ENCODE measurements at places on chromosomes 7 and 10.

DNA sequence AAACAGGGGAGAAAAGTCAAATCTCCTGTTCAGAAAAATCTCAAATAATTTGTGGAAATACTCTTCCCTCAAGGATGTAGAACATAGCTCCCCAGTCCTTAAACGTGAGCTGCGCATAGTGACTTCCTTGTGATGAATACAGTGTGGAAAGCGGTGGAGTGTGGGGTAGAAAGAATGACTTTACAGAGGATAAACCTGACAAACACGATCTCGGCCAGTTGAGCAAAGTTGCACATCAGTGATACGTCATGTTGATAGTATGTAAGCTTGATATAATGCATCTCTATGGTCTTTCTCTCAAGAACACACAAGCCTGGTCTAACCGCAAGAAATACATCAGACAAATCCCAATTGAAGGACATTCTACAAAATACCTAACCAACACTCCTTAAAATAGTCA is 32.0 kb upstream of the ZCCHC24 start:
- DNase-seq: no peak

DNA sequence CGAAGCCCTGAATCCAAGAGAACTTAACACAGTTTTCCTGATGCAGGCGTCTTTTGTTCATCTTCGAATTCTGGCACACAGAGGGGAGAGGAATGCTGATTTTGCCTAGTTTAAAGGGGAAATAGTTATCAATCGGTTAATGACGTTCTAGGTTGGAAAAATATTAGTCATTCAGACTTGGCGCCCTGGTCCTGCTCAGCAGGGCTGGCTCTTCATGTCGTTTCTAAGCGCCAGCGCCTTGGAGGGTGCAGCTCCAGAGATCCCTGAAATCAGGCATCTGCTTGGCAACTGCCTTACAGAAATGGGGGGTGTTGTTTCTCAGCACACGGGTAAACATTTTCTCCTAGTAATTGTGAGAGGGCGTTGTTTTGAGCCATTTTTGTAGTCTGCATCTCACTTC is 1.3 kb upstream of the PRTFDC1 start:
- no peak for DNase-seq

DNA sequence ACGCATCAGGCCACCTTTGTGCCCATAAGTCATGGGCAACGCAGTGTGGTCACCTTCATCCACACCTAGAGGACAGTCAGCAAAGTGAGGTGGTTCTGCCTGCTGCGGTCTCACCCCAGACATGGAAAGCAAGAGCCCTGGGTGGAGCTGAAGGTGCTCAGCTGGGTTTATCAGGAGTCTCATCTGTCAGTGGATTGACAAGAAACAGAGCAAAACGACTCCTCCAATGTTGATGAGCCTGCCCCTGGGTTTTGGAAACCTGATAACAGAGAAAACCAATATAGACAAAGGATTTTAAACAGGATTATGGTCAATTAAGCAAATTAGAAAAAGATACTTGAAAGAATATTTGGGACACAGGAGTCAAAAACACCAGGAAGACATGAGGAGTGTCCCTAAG is 229.3 kb upstream of the PRSS58 start:
- no peak for DNase-seq

DNA sequence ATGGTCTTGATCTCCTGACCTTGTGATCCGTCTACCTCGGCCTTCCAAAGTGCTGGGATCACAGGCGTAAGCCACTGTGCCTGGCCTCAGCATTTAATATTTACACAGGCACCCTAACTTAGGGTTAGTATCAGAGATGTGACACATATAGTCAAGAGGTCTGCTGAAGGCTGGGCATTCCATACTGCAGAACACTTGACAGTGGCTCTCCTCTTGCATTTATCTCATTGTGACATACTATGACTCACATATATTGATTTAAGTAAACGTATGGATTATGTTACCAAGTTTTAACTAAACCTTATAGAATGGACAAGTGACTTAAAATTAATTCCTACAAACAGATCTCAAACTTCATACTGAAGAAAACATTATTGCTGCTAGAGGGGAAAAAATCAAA is 36.6 kb downstream of the BRAF start:
- DNase-seq: no peak

GRCh38 chr7:129529643-129530042 is 27.3 kb downstream of the SMKR1 start:
- no peak for DNase-seq

DNA sequence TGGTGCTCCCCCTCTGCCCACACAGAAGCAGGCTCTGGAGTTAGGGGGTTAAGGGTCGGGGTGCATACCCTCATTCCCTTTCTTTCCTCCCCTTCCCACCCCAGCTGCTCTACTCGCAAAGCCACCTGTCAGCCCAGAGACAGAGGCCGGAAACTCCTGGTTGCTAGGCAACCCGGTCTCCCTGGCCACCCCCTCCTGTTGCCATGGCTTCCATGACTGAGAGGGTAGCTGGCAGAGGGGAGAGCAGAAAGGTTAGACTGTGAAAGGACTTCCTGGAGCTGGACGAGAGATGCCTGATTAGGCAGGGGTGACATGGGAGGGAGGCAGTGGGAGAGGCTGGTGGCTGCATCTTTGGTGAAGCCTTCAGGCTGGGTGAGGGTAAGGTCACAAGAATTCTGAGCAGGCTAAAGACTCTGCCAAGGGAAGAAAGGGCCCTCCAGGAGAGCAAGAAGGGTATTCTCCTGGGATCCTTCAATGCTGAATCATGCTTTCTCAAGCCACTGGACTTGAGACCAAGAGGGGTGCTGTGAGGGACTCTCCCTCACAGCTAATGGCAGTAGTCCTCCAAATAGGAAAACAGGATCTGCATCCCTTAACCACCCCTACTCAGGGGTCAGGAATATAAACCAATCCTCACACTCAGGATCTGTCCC is 5.4 kb downstream of the PSD start:
- DNase-seq: no peak

GRCh38 chr10:69383558-69383957 is 33.2 kb downstream of the TACR2 start:
- peak; percentile 57 for DNase-seq

DNA sequence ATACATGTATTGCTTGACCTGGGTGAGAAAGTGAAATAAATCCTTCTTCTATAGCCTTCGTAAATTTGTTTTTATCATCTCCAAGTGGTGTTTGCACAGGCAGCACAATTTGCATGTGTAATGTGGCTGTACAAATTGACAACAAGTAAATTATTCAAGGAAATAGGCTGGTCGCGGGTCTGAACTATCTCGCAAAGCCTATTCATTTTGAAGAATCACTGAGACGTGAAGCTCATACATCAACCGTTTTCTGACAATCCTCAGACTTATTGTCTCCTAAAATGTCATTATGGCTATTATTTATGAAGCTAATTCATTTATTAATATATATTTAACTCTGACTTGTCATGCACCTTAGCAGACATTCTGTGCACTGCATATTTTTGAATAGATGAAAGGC is 16.2 kb upstream of the FAM204A start:
- DNase-seq: no peak

DNA sequence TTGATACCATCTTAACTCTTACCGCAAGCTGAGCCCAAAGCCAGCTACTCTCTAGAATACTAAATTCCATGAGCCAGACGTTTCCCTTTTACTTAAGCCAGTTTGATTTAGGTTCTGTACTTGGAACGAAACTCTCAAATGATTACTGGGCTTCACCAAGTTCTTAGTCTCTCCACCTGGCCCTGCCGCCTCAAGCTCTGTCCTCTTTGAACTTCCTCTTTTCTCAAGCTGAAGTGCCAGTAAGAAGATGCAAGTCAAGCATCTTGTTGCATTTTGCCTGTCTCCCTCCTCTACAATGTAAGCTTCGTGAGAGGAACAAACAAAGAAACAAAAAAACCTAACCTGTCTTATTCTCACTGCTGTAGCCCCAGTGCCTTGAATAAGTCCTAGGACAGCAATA is 358.2 kb upstream of the NPVF start:
- DNase-seq: no peak

DNA sequence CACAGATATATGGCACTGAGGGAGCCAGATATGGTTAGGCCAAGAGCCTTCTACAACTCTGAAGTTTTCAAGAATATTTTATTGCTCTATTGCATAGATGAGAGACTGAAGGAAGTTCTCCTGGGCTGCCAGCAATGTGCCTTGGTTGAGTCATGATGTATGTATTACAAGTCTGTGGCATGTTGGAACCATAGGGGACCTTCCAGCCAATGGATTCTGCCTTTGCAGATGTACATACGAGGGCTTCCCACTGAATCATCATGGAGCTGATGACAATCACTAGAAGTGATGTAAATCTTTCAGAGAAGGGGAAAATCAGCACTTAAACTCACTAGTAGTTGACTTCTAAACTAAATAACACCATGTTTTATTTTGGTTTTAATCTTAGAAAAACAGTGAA is 419.5 kb downstream of the PHTF2 start:
- peak; percentile 95 for DNase-seq

DNA sequence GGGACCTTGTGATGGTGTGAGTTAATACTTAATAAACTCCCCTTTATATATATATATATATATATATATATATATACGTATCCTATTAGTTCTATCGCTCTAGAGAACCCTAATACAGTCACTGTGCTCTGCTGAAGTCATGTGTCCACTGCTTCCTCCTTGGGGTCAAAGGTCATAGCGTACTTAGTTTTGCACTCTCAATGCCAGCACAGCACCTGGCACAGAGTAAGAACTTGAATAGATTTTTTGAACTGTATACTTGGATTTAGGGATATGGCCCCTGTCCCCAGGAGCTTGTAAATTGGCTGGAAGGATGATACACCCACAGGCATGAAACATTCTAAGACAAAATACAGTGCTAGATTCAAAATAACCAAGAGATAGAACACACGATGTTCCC is 58.9 kb upstream of the PLXNA4 start:
- DNase-seq: no peak

GRCh38 chr10:100600218-100600617 is 64.5 kb downstream of the HIF1AN start:
- DNase-seq: no peak

- DNase-seq: no peak
Measured at GRCh38 chr7:52992001-52992400, 43.4 kb upstream of the POM121L12 start.

DNA sequence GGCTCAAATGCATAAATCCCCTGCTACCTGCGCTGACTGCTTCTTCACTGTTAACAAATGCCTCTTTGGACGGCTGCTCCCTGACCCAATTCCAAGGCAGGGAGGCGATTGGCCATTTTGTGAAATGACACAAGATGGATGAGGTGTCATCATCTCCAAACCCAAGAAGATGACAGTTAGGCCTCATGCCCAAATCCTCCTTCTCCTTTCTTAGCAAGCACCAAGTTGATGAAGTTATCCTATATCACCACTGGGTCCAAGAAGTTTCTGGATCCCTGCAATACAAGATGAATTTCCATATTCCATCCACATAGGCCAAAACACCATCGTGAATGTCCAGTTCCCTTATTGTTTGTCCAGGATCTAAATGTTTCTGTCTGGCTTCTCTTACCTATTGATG is 98.5 kb upstream of the RAB11FIP2 start:
- DNase-seq: no peak

- DNase-seq: no peak
Measured at GRCh38 chr10:49742683-49743463, 19.2 kb downstream of the OGDHL start.

- DNase-seq: no peak
Measured at GRCh38 chr10:118110750-118111149, 64.0 kb upstream of the RAB11FIP2 start.

DNA sequence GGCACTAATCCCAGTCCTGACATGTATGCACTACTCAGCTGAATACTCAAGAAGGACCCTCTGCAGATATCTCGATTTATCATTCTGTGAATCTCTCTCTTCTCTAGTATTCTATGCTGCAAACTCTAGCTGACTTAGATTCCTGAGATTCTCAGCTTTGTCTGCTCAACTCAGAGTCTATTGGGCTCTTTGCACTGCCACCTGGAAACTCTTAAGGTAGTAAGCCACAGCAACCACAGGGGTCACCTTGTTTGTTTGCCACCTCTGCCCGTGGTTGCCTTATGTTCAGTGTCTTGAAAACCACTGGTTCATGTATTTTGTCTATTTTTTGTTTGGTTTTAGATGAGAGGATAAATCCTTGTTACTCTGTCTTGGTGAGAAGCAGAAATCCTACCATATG is 72.9 kb downstream of the SP8 start:
- no peak for DNase-seq

- DNase-seq: peak; percentile 52
Measured at GRCh38 chr7:96300502-96300901, 21.4 kb downstream of the SLC25A13 start.

GRCh38 chr10:69851306-69851705 is 49.6 kb downstream of the COL13A1 start:
- peak; percentile 36 for DNase-seq

GRCh38 chr7:151551820-151552219 is 32.1 kb upstream of the RHEB start:
- peak; percentile 37 for DNase-seq

DNA sequence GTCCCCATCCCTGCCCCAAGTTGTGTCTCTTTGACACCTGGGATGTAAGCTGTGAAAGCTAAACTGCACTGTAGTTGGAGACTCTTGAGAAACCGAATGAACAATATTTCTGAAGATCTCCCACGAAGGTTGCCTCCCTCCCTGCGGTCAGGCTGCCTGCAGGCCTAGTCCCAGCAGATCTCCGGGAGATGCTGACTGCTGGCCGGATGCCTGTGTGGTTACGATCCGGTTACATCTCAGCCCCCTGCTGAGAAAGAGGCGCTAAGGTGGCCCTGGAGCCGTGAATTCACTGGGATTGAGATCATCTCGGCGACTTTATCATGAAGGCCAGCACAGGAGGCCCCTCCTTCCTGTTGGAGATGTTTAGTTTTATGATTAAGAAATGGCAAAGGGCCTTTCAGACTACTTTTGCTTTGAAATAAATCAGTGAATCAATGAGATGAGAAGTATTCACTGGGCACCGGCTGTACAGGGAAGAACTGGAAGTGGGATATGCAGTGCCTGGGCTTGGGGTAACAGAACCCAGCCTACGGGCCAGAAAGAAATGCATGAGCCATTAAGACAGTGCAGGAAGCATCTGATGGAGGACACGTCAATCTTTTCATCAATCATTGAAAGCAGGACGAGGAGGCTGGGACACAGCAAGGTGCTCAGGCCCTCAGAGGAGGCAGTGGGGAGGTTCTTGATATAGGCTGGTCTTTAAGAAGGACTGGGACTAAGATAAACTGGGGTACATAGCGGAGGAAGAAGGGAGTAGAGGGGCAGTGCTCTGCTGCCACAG is 177.6 kb downstream of the PRKAG2 start:
- DNase-seq: peak; percentile 99

DNA sequence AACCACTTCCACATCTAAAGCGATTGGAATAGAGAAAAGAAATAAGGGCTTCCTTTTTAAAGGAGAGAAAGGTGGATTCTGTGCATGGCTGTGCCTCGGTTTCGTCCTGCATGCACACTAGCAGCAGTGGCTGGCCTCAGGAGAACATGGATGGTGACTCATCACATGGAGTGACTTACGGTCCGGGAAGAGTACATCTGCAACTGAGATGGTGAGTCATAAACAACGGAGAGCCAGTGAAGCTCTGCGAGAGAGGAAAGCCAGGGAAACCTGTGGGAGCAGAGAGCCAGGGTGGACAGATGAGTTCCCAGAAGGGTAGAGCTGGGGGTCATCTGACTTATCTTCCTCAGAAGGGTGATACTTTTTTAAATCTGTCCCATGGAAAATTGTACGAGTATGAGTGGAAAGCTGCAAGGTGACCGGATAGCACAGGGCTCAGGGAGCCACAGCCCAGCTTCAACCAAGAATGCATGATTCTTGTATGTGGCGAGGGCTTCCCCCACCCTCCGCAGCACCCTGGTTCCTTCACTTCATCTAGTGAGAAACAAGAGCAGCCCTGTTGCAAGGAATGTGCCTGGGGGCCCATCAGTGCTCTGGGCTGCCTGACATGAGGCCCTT is 259.1 kb downstream of the KLF6 start:
- DNase-seq: peak; percentile 97
